Thyroid gland (tissue), 4 donors: ENCODE measurements at places on chromosomes 6 and 20. TPM values are rescaled to one million over a fixed set of nuclear protein-coding genes. Genes with fewer than 3 reads are reported as not detected.
A peak's percentile ranks its signal among the peaks of the same experiment; 100 is the strongest.

DNA sequence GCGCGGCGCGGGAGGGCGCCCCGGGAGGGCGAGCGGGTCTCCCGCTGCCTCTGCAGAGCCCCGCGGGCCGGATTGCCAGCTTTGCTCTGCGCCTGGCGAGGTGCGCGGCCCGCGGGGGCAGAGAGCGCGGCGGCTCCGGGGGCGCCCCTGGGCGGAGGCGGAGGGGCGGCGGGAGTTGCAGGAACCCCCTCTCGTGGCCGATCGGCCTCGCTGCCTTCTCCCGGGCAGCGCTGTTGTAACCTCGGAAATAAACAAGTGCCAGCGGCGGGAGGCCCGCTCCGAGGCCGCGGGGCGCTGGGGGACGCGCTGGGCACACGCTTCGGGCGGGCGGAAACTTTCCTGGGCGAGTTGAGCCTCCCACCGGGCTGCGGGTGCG is 1.2 kb downstream of the CDH4 start:
- peaks cover 9% of the 10 kb centered on the region for H3K27me3 ChIP-seq
- no peak overlapping the region for H3K27ac ChIP-seq

DNA sequence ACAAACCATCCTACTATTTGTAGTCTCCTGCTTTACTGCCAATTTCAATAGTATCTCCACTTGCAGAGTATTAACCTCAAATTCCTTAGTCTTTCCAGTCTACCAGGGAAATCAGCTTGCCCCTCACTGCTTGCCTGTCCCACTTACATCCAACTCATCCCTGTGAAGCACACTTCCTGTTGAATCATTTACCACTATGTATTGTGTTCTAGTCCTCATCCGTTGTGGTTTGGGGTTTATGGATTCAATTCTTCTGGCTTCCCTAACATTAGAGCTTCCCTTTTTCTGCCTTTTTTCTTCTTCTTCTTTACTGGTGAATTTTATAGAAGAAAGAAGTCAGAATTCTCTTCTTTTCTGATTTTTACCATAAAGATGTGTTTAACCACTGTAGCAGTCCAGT is 5.1 kb upstream of the TXLNB start:
- H3K4me1 ChIP-seq = no peaks in the 10 kb centered on the region
- H3K27ac ChIP-seq = no peak overlapping the region
- H3K27me3 ChIP-seq = no peaks in the 10 kb centered on the region
- no peaks in the 10 kb centered on the region for H3K36me3 ChIP-seq

- no peaks in the 10 kb centered on the region for H3K27me3 ChIP-seq
- H3K4me3 ChIP-seq = no peak overlapping the region
- H3K36me3 ChIP-seq = no peaks in the 10 kb centered on the region
- no peak for DNase-seq
- H3K27ac ChIP-seq = no peak overlapping the region
Observed at GRCh38 chr6:25829375-25829774, 2.5 kb downstream of the SLC17A1 start.

DNA sequence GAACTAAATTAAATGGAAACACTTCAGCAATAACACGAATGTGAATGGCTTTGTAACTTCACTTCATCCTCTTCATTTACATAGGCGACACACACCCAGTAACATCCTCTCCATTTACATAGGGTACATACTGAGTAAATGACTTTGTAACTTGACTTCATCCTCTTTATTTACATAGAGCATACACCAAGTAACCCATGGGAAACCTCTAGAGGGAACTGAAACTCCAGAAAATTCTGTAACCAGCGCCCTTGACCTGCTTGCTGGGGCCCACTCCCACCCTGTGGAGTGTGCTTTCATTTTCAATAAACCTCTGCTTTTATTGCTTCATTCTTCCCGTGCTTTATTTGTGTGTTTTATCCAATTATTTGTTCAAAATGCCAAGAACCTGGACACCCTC is 81.6 kb upstream of the OPRM1 start:
- H3K4me1 ChIP-seq = no peaks in the 10 kb centered on the region
- H3K27ac ChIP-seq = no peak overlapping the region
- no peak for DNase-seq
- H3K36me3 ChIP-seq = no peaks in the 10 kb centered on the region
- H3K27me3 ChIP-seq = no peaks in the 10 kb centered on the region
- H3K4me3 ChIP-seq = no peak overlapping the region

DNA sequence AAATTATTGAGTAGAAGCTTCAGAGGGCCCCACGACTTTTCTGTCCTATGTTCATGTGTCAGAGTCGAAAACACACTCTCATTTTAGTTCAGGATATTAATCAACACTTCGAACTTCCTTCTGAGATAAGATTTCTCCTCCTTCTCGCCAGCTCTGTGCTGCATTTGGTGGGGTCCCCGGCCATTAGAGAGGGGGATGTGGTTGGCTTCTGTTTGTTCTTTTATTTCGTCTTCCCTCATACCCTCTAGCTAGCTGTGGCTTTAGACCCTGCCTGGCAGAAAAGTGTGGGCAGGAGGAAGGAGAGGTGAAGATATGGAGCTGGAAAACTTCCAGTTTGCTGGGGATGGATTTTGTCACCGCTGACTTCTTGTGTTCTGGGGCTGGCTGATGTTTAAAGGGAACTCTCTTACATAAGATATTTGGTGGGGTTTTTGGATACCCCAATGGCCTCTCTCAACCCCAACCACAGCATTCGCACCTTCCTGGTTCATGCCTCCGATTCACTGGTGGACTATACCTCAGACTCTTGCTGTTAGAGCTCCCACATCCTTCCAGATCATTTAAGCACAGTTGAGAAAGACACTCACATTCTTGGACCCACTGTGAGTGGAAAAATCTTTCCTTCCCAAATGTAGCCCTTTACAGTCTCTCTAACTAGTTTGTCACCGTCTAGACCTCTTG is 30.7 kb upstream of the TMX4 start:
- no peak overlapping the region for H3K27ac ChIP-seq
- H3K27me3 ChIP-seq = no peaks in the 10 kb centered on the region
- no peak overlapping the region for H3K4me3 ChIP-seq
- no peak for DNase-seq
- H3K4me1 ChIP-seq = no peaks in the 10 kb centered on the region

GRCh38 chr6:147508042-147508865 is at the start of gene SAMD5:
TSS of gene SAMD5 (plus strand) at chr6:147508690. CDS start at chr6:147508929, 239 bp downstream.
- H3K4me3 ChIP-seq = peak within 1 kb of the TSS; percentile 57
- H3K4me1 ChIP-seq = peaks cover 9% of the 10 kb centered on the region
- no peaks in the 10 kb centered on the region for H3K27me3 ChIP-seq
- peak within 1 kb of the TSS; percentile 61 for H3K27ac ChIP-seq
- DNase-seq = peak; percentile 69

DNA sequence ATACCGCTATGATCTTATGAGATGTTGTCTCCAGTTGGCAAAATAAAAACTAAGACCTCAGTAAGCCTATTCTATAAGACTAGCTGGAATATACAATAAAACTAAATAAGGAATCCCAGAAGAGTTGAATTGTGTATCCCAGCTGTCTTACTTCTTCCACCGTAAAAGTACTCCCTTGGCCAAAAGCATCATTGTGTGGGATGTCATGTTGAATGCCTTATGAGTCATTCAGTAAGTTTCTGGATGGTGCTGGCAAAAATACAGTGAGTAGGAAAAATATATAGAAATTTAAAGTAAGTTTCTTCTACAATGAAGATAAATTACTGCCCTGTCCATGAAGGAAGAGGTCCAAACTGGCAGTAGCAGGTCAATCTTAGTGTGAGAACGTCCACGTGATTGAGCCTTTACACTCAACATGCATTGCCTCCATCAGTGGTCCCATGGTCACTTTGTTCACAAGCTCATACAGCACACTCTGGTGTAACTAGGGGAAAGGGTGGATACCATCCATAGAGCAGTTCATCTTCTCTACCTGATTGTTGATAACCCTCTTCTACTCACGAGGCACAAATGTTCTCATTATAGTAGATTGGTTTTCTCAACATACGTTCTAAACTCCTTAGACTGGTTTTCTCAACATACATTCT is 13.7 kb upstream of the ZNF318 start:
- H3K27me3 ChIP-seq = no peaks in the 10 kb centered on the region
- no peaks in the 10 kb centered on the region for H3K36me3 ChIP-seq
- no peak for DNase-seq
- H3K4me3 ChIP-seq = no peak overlapping the region
- no peak overlapping the region for H3K27ac ChIP-seq

GRCh38 chr6:26432627-26433201 is 7.6 kb upstream of the BTN3A3 start:
- no peaks in the 10 kb centered on the region for H3K4me1 ChIP-seq
- no peaks in the 10 kb centered on the region for H3K27me3 ChIP-seq
- peaks cover 20% of the 10 kb centered on the region for H3K36me3 ChIP-seq
- no peak overlapping the region for H3K27ac ChIP-seq

DNA sequence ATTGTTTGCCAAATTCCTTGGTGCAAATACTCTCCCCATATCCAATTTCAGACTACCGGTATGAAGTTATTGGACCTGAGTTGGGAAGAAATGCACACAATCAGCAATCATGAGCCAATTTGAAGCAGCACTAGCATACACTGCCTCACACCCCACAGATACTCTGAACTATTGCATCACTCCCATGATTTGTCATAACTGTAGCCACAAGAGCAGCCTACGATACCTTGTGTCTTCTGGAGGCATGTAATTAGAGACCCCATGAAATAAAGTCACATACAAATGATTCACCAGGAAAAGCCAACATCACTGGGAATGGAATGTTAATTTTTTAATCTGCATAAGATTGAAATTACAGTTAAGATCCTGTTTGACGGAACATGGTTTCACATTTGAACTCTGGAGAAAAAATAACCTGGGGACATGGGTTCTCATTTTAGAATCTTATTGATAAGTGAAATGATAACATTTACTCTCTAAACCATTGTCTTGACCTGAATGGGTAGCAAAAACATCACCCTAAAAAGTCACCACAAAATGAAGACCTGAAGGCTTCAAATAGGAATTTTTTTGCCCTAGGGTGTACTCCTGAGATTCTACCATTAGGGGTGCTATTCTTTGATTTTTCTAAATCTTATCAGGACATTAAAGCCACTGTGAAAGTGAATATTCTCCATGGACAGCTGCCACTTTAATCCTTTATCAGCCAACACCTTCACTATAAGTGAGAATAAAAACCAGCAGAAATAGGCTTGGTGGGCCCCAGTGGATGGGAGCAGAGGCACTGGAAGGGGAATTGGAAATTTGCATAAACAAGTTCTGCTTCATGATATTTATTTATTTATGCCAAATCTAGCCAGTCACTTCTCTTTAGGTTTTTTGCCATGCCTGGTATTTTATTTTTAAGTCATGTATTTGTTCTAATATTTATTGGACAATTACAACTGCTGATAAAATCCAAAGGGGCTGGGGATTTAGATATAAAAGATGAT is 34.5 kb upstream of the HBS1L start:
- no peaks in the 10 kb centered on the region for H3K4me1 ChIP-seq
- H3K4me3 ChIP-seq = no peak overlapping the region
- H3K36me3 ChIP-seq = no peaks in the 10 kb centered on the region
- no peak overlapping the region for H3K27ac ChIP-seq

DNA sequence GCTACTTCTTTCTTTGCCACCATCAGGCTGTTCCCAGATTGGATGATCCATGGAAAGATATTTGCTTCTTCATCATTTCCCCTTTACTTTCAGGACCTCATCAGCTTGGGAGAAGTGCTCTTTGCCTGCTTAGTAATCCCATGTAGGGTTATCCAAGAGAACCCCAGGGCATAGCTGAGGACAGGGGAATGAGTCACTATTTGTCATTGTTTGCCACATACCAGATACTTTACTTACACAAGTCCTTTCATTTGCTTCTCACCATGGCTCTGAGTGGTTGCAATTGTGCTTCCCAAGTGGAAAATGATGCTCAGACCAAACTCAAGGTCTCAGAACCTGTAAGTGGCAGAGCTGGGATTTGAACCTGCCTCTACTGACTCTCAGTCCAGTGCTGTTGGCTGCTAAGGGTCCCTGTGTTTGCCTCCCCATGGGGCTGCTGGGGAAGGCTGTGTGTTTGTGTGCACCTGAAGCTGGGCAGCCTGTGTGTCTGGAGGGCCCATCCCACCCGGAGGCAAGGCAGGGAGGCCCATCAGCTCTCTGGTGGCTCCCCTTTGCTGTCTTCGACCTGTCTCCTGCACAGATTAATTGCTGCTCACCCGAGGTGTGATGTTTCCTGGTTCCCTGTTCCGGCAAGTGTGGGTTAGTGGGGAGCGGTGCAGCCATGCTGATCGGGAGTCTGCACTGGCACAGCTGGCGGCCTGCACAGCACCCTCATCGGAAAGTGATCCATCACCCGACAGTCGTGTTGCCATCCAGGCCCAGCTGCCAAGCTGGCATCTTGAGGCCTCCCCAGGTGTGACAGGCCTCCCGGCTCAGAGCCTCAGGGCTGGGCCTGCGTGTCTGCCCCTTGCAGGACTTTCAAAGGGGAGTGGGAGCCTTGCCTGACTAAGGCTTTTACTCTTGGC is 228.8 kb downstream of the DHX35 start:
- no peaks in the 10 kb centered on the region for H3K4me1 ChIP-seq
- no peaks in the 10 kb centered on the region for H3K27me3 ChIP-seq
- H3K27ac ChIP-seq = no peak overlapping the region
- no peak for DNase-seq
- no peak overlapping the region for H3K4me3 ChIP-seq
- H3K36me3 ChIP-seq = no peaks in the 10 kb centered on the region

DNA sequence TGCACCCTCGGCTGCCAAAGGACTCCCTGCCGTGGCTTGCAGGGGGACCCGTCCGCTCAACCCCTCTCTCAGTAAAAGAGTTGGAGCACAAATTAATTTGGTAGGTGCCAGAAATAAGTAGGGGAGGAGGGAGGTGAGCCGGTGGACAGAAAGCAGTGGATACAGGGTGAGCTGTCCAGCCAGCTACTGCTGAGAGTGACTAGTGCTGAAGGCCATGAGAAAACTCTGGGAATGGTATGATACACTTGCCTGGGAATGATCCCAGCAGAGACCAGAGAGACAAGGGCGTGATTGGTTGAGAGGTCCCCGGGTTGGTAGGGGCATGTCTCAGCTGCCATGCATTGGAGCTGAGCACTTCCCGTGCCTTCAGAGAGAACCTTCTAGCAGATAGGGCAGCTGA is 15.7 kb downstream of the FOXQ1 start:
- peaks cover 3% of the 10 kb centered on the region for H3K4me1 ChIP-seq
- H3K4me3 ChIP-seq = no peak overlapping the region
- no peak for DNase-seq
- H3K27me3 ChIP-seq = no peaks in the 10 kb centered on the region
- H3K36me3 ChIP-seq = no peaks in the 10 kb centered on the region

GRCh38 chr6:39804466-39805065 is 12.4 kb downstream of the DAAM2 start:
- no peak overlapping the region for H3K4me3 ChIP-seq
- H3K27me3 ChIP-seq = no peaks in the 10 kb centered on the region
- no peaks in the 10 kb centered on the region for H3K36me3 ChIP-seq
- no peak for DNase-seq

GRCh38 chr6:106213660-106214289 is 111.8 kb downstream of the ATG5 start:
- no peak overlapping the region for H3K4me3 ChIP-seq
- H3K27ac ChIP-seq = no peak overlapping the region
- H3K36me3 ChIP-seq = no peaks in the 10 kb centered on the region
- peaks cover 3% of the 10 kb centered on the region for H3K4me1 ChIP-seq

FOXF2 gene
- total RNA-seq = 2.0 TPM

OPRM1 gene
- total RNA-seq = not detected

ZBTB9 gene
- 4.7 TPM for total RNA-seq

ZKSCAN3 gene
- total RNA-seq = 9.8 TPM

RAB32 gene
- 8.6 TPM for total RNA-seq

RNF144B gene
- total RNA-seq = 67.3 TPM
